ENCODE measurements at places on chromosomes 5 and 9. TPM values are rescaled to one million over a fixed set of nuclear protein-coding genes. Genes with fewer than 3 reads are reported as not detected.

- DNase-seq = no peak
Measured at GRCh38 chr5:180287404-180287803, 4.5 kb downstream of the MAPK9 start.

DNA sequence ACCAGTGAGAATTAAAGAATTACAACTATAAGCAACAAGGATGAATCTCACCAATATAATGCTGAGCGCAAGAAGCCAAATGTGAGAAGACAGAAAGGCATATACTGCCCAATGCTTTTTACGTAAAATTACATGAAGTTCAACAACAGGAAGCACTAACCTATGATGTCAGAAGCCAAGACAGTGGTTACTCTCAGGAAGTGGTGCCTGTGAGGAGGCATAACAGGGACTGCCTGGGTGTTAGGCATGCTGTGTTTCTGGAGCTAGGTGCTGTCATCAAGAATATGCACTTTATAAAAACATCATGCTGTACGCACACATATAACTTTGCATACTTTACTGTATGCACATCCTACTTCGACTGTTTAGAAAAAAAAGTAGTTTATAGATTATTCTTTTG lies 30.1 kb downstream of the FRMD3 start:
- no peak for DNase-seq

GRCh38 chr5:105952875-105953274 lies 1717.9 kb downstream of the EFNA5 start:
- no peak for DNase-seq

TTC1 gene
- total RNA-seq = 48.9 TPM

SVEP1 gene
- 0.63 TPM for total RNA-seq

ZBTB34 gene
- total RNA-seq = 21.9 TPM

Measured in GM23338 (cell line).